ENCODE measurements at places on chromosomes 13 and 19.

DNA sequence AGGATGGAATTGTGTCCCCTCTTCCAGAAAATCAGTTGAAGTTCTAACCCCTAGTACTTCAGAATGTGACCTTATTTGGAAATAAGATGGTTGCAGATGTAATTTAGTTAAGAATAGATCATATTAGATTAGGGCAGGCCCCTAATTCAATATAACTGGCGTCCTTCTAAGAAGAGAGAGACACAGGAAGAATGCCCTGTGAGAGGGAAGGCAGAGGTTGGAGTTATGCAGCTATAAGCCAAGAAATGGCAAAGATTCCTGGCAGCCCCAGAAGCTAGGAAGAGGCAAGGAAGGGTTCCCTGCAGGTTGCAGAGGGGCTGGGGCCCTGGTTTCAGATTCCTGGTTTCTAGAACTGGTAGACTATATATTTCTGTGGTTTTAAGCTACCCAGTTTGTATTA lies 30.0 kb downstream of the HS6ST3 start:
- DNase-seq = no peak

- DNase-seq = no peak
Measured at GRCh38 chr19:49453757-49454240, 774 bp downstream of the ALDH16A1 start.

- peak; percentile 25 for DNase-seq
Measured at GRCh38 chr13:101289764-101290163, 126.5 kb downstream of the NALCN start.

GRCh38 chr13:33195693-33196464 lies 89.7 kb downstream of the STARD13 start:
- DNase-seq = no peak

DNA sequence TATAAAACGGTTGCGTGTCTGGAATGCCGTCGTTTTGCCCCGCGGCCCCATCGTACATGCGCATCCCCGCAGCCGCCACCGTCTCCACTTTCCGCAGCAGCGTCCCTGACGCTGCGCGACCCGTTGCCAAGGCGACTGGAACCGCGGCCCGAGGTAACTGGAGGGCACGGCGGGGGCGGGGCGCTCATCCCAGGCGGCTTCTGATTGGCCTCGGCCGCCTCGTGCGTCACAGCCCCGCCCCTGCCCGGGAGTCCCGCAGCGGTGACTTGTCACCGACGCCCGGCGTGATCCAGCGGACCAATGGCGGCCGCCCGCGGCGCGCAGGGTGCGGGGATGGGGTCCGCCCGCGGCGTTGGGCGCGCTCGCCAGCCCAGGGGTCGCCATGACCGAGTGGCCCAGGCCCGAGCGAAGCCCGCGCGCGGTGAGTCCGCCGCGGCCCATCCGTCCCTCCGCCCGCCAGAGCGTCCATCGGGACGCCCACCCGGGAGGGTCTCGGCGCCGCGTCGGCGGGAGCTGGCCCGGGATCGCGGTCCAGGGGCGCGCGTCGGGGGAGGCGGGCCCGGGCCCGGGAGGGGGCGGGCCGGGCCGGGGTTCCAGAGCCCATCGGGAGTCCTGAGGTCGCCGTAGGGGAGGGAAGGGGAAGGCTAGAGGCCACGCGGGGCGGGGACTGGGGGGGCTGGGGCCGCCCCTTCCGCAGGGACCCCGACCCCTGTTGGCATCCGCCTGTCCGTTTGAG lies at the start of gene ZSCAN1:
TSS of gene ZSCAN1 (plus strand) at position 285 of the 736 bp plus-strand sequence. CDS start 3,812 bp downstream, outside the sequence.
- no peak for DNase-seq

DNA sequence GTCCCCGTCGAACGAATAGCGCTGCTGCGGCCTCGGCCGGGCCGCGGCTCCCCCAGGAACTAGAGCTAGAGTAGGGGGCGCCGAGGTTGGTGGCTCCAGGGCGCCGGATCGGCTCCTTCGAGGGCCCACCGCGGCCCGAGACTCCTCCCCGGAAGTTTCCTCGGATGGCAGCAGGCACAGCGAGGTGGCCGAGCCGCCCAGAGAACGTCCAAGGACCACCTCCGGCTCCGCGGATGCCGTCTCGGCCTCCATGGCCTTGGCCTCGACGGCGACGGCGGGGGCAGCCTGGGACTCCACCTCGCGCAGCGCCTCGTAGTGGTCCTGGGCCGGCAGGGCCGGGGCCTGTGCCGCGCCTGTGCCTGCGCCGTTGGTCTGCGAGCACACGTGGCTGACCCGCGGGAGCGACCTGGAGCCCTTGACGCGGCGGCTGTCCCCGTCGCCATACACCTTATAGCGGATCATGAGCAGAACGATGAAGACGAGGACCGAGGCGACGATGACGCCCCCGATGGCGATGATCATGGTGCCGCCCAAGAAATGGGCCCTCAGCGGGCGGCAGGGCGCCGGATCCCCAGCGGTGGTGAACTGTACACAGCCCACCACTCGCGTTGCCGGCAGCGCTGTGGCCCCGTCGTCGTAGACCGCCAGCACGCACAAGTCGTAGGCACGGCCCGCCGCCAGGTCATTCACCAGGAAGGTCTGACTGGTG lies 11.8 kb downstream of the IFNL1 start:
- no peak for DNase-seq

- DNase-seq = no peak
Measured at GRCh38 chr13:36789061-36789460, 30.0 kb upstream of the RFXAP start.

DNA sequence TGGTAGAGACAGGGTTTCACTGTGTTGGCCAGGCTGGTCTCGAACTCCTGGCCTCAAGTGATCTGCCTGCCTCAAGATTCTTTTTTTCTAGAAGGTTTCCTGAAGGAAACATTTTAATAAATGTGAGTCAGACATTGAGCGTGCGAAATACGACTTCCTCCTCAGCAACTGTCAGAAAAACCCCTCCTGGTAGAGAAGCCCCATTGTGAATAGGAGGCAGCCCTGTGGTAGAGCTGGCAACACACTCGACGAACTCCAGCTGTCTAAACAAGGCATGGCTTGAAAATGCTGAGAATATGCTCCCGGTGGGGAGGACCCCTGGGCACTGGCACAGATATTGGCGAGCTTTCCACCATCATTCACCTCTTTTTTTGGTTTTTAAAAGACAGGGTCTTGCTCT lies 9.8 kb downstream of the ZNF333 start:
- no peak for DNase-seq

DNA sequence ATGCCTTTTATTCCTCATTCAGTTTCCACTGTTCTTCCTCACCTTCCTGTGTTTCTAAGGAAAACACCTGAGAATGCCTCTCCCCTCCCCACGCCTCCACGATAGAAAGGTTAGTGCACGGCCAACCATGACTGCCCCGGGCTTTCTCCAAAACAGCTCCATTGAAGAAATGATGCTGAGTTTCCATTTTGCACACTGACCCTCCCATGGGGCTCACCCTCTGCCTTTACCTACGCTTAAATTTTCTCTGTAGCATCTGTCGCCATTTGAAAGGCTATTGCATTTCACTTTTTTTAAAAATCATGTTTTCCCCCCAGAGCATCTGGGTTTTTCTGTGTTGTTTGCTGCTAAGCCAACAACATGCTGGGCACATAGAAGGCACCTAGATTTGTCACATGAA lies 48.2 kb downstream of the ABCC4 start:
- DNase-seq = no peak

- no peak for DNase-seq
Measured at GRCh38 chr13:98778749-98779148, 26.3 kb upstream of the SLC15A1 start.

- DNase-seq = no peak
Measured at GRCh38 chr13:96575423-96576320, 418.6 kb downstream of the OXGR1 start.

DNA sequence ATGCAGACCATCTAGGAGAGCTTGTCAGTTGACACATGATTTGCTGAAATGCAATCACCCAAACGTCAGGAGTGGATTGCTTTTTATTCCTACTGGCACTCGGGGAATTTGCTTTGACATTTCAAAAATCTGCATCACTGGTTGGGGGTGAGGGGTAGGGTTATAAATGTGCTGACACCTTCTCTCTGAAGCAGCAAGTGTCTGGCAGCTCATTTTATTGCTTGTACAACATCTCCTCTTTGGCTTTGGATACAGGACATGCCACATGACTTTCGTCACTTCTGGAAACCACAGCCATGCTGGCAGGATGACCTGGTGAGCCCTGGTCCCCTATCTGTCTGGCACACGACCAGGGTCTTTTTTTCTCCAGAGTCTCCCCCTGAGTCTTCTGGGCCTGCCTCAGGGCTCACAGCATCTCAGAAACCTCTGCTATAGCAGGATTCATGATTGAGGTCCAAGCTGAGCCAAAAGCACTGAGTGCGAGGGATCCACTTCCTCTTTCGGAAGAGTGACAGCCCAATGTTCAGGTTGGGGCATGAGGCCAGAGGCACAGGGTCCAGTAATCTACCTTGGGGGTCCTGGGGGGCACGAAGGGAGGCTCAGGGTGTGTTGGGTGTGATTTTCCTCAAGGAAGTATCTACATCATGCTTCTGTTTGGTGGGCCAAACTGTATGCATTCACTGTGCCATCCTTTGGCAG lies 60.1 kb downstream of the HSPH1 start:
- no peak for DNase-seq

- DNase-seq = no peak
Measured at GRCh38 chr13:44417876-44418275, 44.3 kb downstream of the SERP2 start.

DNA sequence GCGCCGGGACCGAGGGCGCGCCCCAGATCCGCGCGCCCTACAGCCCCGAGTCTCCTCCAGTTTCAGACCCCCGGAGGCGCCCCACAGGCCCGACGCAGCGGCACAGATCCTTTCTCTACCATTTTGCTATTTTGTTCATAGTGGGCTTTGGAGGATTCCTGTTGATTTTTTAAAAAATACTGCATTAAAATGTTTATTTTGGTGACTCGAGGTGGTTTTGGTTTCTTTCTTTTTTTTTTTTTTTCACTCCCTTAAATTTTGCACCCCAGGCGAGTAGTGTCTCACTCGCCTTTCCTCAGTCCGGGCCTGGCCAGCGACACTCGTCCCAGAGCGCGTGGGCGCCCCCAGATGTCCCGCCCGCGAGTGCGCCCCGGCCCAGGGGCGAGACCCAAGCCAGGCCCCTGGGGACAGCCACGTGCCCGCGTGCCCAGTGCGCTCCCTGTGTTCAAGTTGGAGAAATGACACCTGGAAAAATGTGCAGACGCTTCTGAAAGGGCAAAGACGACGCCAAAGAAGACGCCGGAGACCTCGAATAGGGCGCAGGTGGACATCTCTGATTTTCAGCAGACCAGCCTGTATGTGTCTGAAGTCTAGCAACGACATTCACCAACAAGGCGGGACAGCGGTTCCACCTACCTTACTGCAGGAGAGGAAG lies 471 bp upstream of the INSR start:
- no peak for DNase-seq

GRCh38 chr19:4597278-4597974 lies 37.9 kb upstream of the SEMA6B start:
- no peak for DNase-seq

DNA sequence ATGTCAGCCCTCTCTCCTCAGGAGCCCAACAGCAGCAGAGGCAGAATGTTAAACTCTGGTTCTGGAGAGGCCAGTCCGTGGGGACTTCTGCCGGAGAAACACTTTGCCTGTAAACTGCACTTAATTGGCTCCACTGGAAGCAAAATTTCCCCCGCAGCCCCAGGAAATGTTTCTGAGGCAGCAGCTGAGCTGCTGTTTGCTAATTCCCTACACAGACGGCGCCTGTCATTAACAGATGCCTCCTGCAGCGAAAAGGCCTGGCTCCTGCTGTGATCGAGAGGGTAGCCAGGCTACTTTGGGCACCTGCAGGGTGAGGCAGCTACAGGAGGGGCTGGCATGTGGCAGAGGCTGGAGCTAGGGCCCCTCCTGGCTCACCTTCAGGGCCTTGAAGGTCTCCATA lies 5.2 kb upstream of the TM6SF2 start:
- DNase-seq = peak; percentile 87

DNA sequence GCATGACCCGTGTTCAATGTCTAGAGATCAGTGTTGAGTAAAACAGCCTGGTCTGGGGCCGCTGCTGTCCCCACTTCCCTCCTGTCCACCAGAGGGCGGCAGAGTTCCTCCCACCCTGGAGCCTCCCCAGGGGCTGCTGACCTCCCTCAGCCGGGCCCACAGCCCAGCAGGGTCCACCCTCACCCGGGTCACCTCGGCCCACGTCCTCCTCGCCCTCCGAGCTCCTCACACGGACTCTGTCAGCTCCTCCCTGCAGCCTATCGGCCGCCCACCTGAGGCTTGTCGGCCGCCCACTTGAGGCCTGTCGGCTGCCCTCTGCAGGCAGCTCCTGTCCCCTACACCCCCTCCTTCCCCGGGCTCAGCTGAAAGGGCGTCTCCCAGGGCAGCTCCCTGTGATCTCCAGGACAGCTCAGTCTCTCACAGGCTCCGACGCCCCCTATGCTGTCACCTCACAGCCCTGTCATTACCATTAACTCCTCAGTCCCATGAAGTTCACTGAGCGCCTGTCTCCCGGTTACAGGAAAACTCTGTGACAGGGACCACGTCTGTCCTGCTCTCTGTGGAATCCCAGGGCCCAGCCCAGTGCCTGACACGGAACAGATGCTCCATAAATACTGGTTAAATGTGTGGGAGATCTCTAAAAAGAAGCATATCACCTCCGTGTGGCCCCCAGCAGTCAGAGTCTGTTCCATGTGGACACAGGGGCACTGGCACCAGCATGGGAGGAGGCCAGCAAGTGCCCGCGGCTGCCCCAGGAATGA lies 1.5 kb upstream of the CEACAM5 start:
- peak; percentile 20 for DNase-seq
